A673 (cell line): ENCODE measurements at places on chromosomes 16 and 17.

DNA sequence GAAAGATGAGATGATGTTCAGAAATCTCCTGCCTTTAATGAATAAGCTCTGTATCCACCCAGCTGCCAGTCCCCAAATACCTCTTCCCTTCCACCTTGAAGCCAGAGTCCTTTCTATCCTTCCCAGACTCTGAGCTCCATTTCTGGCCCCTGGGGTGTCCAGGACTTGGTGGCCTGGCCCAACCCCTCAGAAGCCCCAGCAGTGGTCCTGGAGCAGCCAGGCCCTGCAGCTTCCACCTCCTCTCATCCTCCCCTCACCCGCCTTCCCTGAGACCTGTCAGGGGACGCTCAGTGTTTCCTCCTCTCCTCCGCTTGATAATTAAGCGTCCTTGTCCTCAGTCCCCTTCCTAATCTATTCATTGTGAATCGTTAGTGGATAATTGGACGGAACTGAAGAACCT, 95.2 kb upstream of the CCL1 start:
- DNase-seq = no peak

- no peak for DNase-seq
Observed at GRCh38 chr17:47684025-47684424, 9.9 kb upstream of the TBKBP1 start.

GRCh38 chr17:80486692-80487091, 10.3 kb upstream of the NPTX1 start:
- DNase-seq = no peak

GRCh38 chr17:79562931-79563210, 48.0 kb downstream of the RBFOX3 start:
- DNase-seq = no peak

- DNase-seq = no peak
Observed at GRCh38 chr16:50497592-50497991, 50.6 kb upstream of the NKD1 start.

GRCh38 chr16:1180549-1181403, 27.9 kb downstream of the CACNA1H start:
- DNase-seq = no peak

GRCh38 chr16:76931186-76931585, 259.8 kb upstream of the MON1B start:
- DNase-seq = no peak

- no peak for DNase-seq
Observed at GRCh38 chr17:80367503-80367902, 47.5 kb upstream of the ENDOV start.

- no peak for DNase-seq
Observed at GRCh38 chr16:17177959-17178905, 292.5 kb downstream of the XYLT1 start.

- no peak for DNase-seq
Observed at GRCh38 chr16:83238949-83239691, 568.7 kb upstream of the HSBP1 start.

GRCh38 chr16:729768-730665, 3.1 kb downstream of the HAGHL start:
- DNase-seq = no peak

DNA sequence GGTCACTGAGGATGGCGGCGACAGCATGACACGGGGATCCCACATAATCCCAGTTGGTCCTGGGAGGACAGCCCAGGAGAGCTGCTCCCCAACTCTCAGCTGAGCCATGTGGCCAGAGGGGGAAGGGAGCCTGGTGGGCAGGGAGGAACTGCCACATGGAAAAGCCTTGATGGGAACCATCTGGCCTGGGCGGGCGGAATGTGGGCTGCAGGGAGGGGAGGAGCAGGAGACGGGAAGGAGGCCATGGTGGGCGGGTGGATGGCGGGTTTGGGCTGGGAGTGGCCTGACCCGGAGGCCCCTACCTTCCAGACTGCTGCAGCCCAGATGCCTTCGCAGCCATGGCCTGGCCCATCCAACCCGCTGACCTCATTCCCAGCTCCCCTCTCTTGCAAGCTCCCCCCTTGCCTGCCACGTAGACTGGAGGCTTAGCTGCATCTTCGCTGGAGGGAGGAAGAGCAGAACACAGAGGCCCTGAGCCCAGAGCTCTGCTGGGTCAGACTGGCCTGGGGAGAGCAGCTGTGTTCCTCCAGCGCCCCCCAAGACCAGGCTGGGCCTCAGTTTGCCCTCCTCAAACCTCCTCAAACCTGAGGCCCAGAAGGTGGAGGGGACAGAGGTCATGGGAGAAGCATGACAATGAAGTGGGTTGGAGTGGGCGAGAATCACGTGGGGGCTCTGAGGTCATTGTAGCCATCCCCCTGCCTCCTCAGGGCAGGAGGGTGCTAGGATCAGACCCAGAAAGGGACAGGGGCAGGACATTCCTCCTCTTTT, 8.2 kb upstream of the COL1A1 start:
- peak; percentile 62 for DNase-seq

- DNase-seq = peak; percentile 94
Observed at GRCh38 chr17:48054238-48055185, 6.4 kb downstream of the NFE2L1 start.

- no peak for DNase-seq
Observed at GRCh38 chr16:77711775-77712174, 10.5 kb upstream of the NUDT7 start.

DNA sequence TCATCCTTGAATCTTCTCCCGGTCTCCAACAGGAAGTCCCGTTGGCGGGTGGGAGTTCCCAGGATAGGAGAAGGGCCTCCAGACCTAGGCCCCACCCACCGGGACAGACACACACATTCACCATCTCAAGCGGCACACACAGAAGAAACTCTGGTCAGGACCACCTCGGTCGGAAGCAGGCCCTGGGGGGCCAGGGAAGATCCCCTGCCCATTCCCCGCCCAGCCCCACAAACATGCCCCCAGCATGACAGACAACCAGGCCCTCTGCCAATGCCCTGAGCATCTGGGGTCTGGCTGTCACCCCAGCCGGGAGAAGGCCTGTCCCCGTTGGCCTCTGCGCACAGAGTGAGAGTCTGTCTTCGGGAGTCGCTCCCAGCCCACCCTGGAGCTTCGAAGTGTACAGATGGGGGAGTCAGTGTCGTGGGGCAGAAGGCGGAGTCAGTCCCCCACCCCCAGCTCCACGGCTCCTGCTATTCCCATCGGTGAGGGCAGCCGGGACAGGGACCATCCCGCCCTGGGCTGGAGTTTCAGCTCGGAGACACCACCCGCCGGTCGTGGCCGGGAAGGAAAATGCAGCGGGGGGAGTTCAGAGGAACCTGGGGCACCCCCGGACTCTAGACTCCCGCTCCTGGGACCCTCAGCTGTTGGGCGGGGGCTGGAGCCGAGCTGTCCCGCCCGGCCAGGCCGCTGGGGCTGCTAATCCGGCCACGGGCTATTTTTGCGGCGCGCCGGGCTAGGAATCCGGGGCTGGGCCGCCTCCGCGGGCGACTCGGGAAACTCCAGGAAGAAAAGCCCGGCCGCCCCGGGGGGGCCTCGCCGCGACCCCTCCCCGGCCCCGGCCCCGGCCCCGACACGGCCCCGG, 660 bp downstream of the RHBDF1 start:
- DNase-seq = peak; percentile 63

DNA sequence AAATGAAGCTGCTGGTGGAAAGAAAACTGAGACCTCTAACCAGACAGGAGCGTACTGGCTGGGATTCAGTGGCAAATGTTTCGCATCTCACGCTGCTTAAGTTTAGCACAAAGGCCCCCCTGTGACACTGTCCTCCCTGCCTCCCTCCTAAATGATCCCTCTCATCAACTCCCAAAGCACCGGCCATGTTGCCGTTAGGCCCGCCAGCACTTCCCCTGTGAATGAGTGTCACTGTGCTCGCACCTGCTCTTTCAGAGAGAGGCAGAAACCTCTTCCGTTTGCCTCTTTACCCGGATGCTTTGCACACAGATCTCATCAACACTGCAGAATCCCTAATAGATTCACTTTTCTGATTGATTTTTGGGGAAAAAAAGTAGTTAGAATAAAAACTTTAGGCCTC, 26.5 kb downstream of the MBTPS1 start:
- DNase-seq = no peak

- no peak for DNase-seq
Observed at GRCh38 chr17:72429066-72429638, 308.3 kb downstream of the SOX9 start.

GRCh38 chr17:80262775-80263244, 2.2 kb downstream of the RNF213 start:
- no peak for DNase-seq

DNA sequence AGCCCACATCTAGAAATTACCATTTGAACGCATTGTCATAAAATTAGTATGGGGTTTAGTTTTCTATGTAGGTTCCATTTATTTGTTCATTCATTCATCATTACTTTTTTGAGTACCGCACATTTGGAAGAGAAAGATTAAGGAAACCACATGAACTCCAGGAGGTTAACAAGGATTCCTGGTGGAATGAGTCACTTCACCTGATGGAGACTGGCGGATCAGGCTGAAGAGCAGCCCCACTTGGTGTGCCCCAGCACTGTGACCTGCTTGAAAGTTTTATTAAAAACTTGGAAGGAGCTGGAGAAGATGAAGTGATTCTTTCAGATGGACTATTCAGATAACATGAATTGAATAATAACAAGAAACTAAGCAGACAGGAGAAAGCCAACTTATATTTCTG, 293.6 kb upstream of the CDH11 start:
- no peak for DNase-seq

GRCh38 chr16:31453255-31454204, 5.8 kb upstream of the ARMC5 start:
- DNase-seq = peak; percentile 64

- DNase-seq = no peak
Observed at GRCh38 chr16:54061454-54061853, 225.1 kb downstream of the IRX3 start.

GRCh38 chr16:12545792-12546342, 257.8 kb downstream of the CPPED1 start:
- no peak for DNase-seq

GRCh38 chr16:86631444-86631843, 53.1 kb downstream of the FOXL1 start:
- DNase-seq = no peak

DNA sequence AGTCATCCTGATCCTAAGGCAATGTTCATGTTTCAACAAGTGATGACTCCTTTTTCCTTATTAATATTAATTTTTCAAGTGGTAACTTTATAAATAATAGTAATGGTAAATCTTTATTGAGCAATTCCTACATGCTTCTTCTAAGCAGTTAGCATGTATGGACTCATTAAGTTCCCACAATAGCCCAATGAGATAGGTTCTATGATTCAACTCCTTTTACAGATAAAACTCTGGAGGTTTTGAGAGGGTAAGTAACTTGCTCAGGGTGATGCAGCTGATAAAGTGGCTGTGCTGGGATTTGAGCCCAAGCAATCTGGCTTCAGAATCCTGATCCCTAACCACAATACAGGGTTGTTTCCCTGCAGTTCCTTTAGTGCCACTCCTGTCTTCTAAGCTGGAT, 25.3 kb downstream of the SLC47A1 start:
- DNase-seq = no peak

DNA sequence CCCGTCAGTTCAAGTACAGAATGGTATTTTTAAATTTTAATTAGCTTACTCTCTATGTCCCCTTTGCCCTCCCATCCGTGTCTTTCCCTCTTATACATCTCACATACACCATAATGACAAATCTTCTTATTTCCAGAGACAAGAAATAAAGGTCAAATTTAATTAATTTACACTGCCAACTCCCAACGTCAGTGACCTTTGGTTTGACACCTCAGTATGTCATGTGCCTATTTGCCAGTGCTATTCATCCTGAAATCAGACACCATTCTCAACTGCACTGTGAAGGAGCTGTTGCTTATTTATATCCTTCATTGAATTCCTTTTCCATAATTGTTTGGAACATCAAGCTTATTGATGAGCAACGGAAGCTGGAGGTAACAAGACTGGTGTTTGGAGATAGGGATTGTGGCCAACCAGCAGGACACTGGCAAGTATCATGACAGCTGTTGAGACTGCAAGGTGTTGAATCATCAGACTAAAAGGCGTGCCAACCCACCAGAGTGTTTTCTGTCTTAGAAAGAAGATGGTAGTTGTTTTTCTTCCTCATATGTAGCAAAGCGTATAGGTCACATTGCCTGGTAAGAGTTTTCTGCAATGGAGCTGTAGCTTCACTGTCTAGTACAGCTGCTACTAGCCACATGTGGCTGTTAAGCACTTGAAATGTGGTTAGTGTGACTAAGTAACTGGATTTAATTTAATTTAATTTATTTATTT, 12.5 kb downstream of the CALCOCO2 start:
- no peak for DNase-seq

GRCh38 chr17:67573987-67574657, 143.6 kb upstream of the NOL11 start:
- DNase-seq = no peak

GRCh38 chr17:79648181-79648831, 37.5 kb upstream of the RBFOX3 start:
- DNase-seq = no peak

DNA sequence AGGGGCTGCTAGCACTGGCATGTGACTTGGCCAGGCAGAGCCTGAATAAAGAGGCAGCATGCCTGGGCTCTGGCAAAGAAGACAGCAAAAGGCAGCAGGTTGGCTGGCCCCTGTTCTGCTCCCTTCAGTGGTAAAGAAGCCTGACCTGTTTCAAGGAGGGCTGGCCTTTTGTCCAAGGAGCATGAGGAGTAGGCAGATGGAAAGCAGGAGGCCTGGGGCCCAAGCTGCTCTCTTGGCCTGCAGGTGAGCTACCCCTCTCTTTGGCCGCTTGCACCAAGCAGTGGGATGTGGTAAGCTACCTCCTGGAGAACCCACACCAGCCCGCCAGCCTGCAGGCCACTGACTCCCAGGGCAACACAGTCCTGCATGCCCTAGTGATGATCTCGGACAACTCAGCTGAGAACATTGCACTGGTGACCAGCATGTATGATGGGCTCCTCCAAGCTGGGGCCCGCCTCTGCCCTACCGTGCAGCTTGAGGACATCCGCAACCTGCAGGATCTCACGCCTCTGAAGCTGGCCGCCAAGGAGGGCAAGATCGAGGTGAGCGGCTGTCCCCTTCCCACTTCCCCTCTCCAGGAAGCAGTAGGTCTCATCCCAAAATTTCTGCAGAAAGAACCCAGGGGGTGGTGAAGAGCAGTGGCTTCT, 8.0 kb downstream of the TRPV2 start:
- DNase-seq = no peak

DNA sequence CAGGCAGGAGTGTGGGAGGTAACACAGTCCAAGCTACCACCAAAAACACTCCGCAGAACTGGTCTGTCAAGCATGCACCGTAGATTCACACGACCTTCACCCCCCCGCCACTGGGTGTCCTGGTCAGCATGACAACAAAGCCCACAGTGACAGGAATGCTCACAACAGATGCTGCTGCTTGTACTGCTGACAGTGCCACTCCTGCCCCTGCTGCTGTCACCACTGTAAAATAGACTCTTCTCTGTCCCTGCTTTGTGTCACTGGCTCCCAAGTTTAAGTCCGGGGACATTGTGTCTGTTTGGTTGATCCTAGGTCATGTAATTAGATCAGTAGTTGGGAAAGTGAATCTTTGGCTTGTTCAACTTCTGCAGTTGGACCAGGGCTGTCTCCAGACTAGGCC, 7.0 kb upstream of the ODF4 start:
- DNase-seq = no peak

DNA sequence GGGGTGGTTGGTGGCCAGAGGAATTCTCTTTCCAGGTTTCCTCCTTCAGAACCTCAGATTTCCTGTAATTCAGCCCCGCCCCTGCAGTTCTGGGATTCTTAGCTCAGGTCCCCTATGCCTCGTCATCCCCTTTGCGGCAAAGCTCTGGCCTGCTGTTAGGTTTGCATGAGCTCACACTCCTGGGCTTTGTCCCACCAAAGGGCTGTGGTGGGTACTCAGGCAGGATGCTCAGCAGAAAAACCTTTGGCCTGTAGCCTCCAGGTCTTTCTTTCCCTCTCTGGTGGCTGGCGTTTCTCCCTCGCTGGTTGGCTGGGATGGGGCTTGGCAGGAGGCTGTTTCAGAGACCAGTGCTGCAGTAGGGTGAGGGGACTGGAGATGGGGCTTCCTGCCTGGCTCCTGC, 9.6 kb upstream of the PLEKHG4 start:
- no peak for DNase-seq
